ENCODE measurements at places on chromosomes 2 and 18.

- no peak for DNase-seq
These were observed 60.0 kb downstream of the CAPN13 start for GRCh38 chr2:30747206-30747605.

- no peak for DNase-seq
These were observed 18.1 kb upstream of the EFHD1 start for GRCh38 chr2:232615339-232615738.

DNA sequence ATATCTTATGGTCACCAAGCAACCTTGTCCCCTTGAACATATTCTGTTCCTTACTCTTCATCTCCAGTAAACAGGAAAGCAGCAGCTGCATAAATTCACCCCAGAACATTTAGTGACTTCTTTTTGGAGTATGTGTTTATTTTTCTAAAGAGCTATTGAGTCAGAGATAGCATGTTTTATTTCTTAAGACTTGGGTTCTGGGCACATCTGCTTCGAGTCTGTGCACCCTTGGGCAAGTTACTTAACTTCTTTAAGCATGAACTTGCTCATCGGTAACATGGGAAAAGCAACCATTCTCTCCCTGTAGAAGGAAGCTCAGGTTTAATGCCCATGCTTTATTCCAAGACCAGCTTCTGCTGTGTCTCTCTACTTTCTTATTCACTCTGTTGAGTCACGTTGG, 309.3 kb upstream of the MEX3C start:
- no peak for DNase-seq

DNA sequence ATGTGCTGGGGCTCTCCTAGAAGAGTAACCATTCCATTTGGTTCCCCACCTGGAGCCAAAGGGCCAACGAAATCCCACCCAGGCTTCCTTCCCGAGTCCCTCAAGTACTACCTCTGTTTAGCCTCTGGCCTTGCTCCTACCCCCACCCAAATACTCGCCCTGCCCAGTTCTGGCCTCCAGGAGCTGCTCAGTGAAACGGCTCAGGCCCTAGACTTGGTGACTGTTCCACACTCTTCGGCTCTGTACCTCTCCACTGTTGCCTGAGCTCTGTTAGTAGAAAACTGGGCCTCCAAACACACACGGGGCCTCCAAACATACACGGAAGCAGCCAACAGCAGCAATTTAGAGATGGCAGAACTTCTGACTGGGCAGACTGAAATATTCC, 4.2 kb downstream of the OTX1 start:
- DNase-seq = no peak

- DNase-seq = no peak
These were observed 1.9 kb downstream of the TCF23 start for GRCh38 chr2:27150639-27151230.

Data from CD4-positive, alpha-beta T cell treated with Interleukin-1 beta for 1 hour (primary cell).